GDM1 (cell line): ENCODE measurements at places on chromosomes 12 and 14.
A peak's percentile ranks its signal among the peaks of the same experiment; 100 is the strongest.

- DNase-seq, result no peak
These were observed 9.3 kb upstream of the PTHLH start for GRCh38 chr12:27981874-27982273.

DNA sequence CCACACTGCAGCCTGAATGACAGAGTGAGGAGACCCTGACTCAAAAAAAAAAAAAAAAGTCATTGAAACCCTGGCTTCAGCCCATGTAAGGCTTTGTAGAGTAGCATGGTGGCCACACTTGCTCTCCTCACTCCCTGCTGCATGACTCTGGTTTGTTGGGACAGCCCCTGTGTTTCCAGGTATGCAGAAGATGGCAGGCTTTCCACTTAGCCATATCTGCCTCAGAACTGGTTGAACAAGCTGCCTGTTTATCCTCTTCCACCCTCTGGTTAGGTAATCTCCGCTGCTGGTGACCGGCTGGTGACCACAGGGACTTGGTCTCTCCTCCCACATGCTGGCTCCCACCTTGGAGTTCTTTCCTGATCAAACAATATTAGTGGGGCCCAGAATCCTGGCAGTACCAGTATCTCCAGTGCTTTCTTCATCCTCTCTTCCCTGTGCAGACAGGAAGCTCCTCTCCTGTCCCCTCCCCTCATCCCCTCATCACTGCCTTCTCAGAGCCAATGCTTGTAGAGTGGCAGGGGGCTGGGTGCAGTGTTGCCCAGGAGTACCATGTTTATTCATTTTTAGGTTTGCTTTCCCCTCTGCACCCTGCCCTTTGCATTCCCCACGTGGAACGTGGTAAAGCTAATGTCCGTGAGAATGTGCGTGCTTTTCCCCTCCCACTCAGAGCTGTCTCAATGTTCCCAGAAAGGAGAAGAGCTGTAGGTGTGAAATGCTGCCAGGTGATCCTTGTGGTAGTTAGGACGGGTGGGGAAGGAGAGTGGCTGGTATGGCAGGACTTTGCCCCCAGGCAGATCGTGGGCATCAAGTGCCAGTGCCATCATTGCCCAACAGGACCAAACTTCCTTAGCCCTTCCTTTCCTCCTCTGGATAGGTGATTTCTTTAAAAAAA lies 11.3 kb downstream of the ABHD12B start:
- DNase-seq, result no peak

- no peak for DNase-seq
These were observed 1.6 kb downstream of the ATP6V1D start for GRCh38 chr14:67357969-67358354.

DNA sequence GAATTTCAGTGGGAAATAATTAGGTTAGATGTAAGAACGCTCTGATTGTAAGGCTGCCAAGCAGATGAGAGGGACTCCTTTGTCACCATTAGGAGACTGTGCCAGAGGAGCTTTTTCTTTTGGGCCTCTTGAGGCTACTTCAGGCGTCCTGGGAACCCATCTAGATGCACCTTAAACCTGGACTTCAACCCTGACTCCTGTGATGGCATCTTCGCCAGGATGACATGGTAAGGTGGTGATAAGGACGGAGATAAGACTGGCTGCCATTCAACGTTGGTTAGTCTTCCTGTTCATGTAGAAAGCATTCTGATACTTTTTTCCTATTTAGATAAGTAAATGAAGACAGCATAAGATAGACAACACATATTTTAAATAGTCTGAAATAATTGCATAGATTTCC lies 36.3 kb downstream of the STK38L start:
- no peak for DNase-seq

DNA sequence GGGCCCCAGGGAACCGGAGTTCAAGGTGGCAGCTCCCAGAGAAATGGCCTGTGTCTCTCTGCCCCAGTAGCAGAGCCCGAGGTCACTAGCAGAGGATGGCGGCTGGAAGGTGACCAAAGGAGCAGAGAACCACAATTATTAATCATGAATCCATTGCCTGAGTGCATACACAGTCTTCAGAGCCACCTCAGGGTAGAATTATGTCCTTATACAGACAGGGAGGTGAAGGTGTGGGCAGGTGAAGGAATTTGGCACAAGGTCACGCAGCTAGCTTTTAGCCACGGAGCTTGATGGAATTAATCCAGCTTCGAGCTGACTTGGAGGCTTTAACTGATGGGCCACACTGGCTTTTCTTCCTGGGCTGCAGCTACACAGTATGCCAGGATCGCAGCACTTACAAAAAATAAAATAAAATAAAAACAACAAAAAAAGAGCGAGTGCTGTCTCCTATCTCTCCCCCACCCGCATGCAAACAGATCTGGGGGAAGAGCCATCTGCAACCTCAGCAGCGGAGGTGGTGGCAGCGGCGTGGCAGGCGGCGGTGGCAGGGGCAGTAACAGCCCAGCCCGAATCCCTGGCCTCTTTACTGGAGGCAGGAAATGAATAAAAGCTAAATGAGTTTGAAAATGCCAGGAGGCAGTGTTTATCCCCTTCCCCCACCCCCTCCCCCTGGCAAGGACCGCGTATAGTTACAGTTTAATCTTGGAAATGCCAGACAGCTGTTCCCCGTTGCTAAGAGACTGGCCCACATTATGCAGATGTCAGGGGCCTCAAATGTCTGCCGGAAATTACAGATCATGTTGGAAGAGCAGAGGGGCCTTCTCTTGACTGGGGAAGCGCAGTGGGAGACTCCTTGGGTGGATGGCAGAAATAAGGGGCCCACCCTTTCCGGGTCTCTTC lies 93.5 kb downstream of the LRRC74A start:
- DNase-seq, result peak; percentile 22

GRCh38 chr14:99454246-99454645 lies 26.4 kb downstream of the SETD3 start:
- no peak for DNase-seq
